Articular chondrocyte of knee joint (primary cell): ENCODE measurements at places on chromosomes 4 and X. TPM values are rescaled to one million over a fixed set of nuclear protein-coding genes. Genes with fewer than 3 reads are reported as not detected.

Gene SYN1
- 0.11 and 0.52 TPM in 2 replicates for total RNA-seq

Gene CT45A6
- total RNA-seq: not detected in 2 replicates

Gene CCSER1
- total RNA-seq: 0.11 TPM in 1 of 2 replicates, not detected in the other

Gene CXorf51B
- total RNA-seq: not detected in 2 replicates

Gene FABP2
- under 0.01 TPM in 1 of 2 replicates, not detected in the other for total RNA-seq

Gene FGFRL1
- total RNA-seq: 58.7 and 68.5 TPM in 2 replicates

Gene GAGE12E
- not detected in 2 replicates for total RNA-seq

Gene MAP7D3
- total RNA-seq: 73.1 and 82.6 TPM in 2 replicates

Gene IL13RA1
- 128 and 141 TPM in 2 replicates for total RNA-seq

Gene STPG2
- 0.13 and 0.65 TPM in 2 replicates for total RNA-seq

Gene GSX2
- total RNA-seq: 0.43 TPM in 1 of 2 replicates, not detected in the other

Gene CACNA1F
- under 0.01 TPM in 1 of 2 replicates, not detected in the other for total RNA-seq

Gene MAP9
- total RNA-seq: 5.4 and 11.0 TPM in 2 replicates

Gene RAB41
- not detected in 2 replicates for total RNA-seq

Gene SUPT20HL1
- total RNA-seq: 0.13 and 0.22 TPM in 2 replicates

Gene MAGEB1
- not detected in 2 replicates for total RNA-seq

Gene LINC00632
- 15.2 and 20.0 TPM in 2 replicates for total RNA-seq

Gene RIPPLY1
- total RNA-seq: 0.13 TPM in 1 of 2 replicates, not detected in the other

Gene QRFPR
- not detected in 2 replicates for total RNA-seq

Gene TMEM154
- 7.7 and 10.8 TPM in 2 replicates for total RNA-seq

Gene MAGEC1
- not detected in 2 replicates for total RNA-seq

Gene AREG
- not detected in 2 replicates for total RNA-seq

Gene WNK3
- total RNA-seq: 2.2 and 3.0 TPM in 2 replicates

Gene MAGEA9B
- total RNA-seq: not detected in 2 replicates

Gene RLIM
- total RNA-seq: 75.9 and 84.9 TPM in 2 replicates

Gene LRAT
- 1.2 and 2.1 TPM in 2 replicates for total RNA-seq

Gene FAM114A1
- total RNA-seq: 387 and 432 TPM in 2 replicates

Gene SLC34A2
- total RNA-seq: not detected in 2 replicates

Gene TMPRSS11D
- not detected in 2 replicates for total RNA-seq

Gene KLKB1
- 0.26 and 0.54 TPM in 2 replicates for total RNA-seq

Gene PDLIM3
- 2.7 and 8.2 TPM in 2 replicates for total RNA-seq

Gene PPID
- 17.5 and 27.3 TPM in 2 replicates for total RNA-seq

Gene BEND4
- total RNA-seq: 0.11 TPM in 1 of 2 replicates, not detected in the other

Gene ZCCHC18
- 0.22 and 0.26 TPM in 2 replicates for total RNA-seq

Gene SMIM10L2A
- 0.52 and 0.86 TPM in 2 replicates for total RNA-seq

Gene PROM1
- not detected in 2 replicates for total RNA-seq

Gene TMPRSS11B
- not detected in 2 replicates for total RNA-seq

Gene HOPX
- total RNA-seq: 1.6 and 5.6 TPM in 2 replicates

Gene DMRTC1B
- not detected in 2 replicates for total RNA-seq

Gene IL21
- total RNA-seq: not detected in 2 replicates
